ENCODE measurements at places on chromosomes 2 and 18.

GRCh38 chr18:73942081-73942625 is 205.5 kb downstream of the FBXO15 start:
- no peak for DNase-seq

- no peak for DNase-seq
These were observed 21.1 kb downstream of the RHOB start for GRCh38 chr2:20467789-20468548.

GRCh38 chr2:183359867-183360266 is 235.6 kb downstream of the NUP35 start:
- DNase-seq: no peak

- DNase-seq: no peak
These were observed 12.7 kb downstream of the DGUOK start for GRCh38 chr2:73939419-73939818.

DNA sequence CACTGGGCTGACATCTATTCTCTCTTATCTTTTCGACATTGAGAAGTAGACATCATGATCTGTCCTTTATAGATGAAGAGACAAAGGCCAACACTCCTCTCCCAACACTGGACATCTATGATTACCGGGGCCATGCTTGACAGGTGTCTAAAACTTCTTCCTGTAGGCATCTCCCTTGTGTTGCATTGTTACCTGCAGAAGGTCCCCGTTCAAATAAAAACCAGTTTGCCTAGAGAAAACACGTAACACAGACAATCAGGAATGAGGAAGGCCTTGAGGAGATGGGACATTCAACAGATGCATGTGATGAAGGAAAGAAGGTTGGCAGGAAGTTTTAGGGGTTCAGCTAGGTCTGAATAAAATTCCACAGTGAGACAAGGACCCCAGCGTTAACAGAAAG is 70.8 kb upstream of the ST8SIA3 start:
- no peak for DNase-seq

DNA sequence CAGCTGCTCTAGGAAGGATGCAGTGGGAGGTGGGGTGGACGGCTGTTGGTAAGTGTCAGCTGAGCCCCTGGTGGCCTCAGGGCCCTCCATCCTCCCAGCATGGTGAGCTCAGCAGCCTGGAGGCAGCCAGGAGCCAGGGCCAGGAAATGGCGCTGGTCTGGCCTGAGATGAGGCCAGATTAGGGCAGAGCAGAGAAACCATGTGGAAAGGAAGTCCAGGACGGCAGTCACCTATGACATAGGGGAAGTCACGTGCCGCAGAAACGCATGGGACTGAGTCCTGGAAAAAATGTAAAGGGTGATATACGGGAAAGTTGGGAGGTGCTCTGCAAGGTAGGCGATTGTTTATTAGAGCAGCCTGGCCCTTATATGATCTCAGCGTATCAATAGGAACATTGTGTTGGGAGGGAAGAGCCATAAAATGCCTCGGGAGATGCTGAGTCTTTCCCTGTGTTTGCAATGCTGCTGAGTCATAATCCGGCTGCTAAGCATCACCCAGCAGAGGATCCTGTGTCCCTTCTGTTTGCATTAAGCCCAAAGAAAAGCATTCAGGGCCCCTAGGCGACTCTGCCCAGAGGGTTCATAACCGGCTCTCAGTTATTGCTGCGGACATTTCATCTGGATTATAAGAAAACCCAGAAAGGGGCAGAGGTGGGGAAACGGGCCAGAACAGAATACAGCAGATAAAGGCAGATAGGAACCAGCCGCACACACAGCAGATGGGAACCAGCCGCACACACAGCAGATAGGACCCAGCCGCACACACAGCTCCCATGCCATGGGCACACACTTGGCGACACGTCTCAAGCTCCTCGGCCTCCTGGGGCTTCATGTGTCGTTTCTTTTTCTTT is 30.3 kb upstream of the B3GNT7 start:
- DNase-seq: no peak

DNA sequence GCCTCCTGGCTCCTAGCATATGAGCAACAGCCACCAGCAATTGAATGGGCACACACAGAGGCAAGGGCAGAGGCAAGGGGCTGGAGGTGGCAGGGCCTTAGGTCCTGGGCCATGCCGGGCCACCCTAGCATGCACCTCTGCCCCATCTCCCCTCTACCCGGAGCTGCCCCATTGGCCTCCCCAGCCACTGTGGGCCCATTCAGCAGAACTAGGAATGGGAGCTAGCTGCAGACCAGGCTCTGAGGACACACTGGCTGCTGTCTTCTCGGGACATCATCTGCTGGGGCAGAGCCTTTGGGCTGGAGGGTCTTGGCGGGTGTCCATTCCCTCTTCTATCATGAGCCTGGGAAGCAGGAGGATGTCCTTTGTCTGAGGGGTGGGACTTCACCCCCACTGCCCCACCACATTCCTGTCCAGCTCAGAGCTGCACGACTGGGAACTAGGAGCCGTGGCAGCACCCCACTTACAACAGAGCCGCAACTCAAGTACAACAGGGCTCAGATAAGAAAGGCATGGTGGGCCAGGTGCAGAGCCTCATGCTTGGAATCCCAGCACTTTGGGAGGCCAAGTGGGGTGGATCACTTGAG is 800 bp downstream of the VIL1 start:
- DNase-seq: no peak

- no peak for DNase-seq
These were observed 455.2 kb downstream of the THSD7B start for GRCh38 chr2:137220438-137220993.
